ENCODE measurements at places on chromosomes 6 and 20.

DNA sequence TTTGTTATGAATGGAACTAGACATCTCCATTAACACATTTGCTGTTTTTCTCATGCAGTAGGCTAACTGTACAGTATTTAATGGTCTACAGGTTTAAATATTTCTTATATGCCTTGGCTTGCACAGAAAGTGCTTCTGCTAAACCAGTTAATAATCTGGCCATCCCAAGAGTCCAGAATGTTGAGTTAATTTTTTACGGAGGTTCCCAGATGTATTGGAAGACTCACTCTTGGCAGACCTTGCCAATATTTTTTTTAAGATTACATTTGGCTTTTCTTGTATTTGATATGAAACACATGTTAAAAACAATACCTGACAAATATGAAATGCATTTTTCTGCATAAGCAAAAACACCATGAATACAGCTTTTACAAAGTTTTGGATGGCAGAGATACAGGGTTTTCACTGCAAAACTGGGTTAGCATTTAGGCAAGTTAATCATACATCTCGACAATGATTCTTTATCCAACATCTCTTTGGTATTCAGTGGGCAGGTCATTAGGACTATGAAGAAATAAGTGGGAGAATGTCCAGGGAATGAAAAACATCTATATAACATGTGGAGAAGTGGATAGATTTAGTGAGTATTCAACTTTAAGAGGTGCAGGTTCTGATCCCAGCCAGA, 94.0 kb downstream of the SGK1 start:
- no peak for DNase-seq

- no peak for DNase-seq
Observed at GRCh38 chr6:155147958-155148663, 115.7 kb upstream of the CLDN20 start.

GRCh38 chr6:25014791-25015560, 79.2 kb upstream of the RIPOR2 start:
- peak; percentile 23 for DNase-seq

- DNase-seq, result peak; percentile 68
Observed at GRCh38 chr6:33313105-33313708, 671 bp downstream of the TAPBP start.

- peak; percentile 71 for DNase-seq
Observed at GRCh38 chr6:35728683-35729678, 7.9 kb upstream of the ARMC12 start.

Data from NAMALWA (cell line).